ENCODE measurements at places on chromosomes 6 and 20.

DNA sequence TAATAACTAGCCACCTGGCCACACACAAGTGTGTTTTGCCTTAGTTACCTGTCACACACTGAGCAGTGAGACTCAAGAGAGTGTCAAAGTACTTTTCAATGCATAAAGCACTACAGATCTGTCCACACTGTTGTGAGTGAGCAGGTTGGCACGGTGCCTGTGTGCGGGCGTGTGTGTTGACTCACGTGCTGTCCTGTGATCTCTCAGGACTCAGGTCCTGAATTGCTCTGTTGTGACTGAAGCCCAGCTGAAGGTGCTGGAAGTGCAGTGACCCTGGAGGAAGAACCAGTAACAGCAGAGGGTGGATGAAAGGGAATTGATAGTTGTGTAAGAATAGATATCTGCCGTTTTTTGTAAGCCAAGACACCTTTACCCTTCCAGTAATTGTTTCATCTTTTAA is 18.3 kb downstream of the SLC16A10 start:
- DNase-seq: peak; percentile 68

GRCh38 chr6:26270486-26270861 is 94.5 kb upstream of the BTN3A2 start:
- no peak for DNase-seq

DNA sequence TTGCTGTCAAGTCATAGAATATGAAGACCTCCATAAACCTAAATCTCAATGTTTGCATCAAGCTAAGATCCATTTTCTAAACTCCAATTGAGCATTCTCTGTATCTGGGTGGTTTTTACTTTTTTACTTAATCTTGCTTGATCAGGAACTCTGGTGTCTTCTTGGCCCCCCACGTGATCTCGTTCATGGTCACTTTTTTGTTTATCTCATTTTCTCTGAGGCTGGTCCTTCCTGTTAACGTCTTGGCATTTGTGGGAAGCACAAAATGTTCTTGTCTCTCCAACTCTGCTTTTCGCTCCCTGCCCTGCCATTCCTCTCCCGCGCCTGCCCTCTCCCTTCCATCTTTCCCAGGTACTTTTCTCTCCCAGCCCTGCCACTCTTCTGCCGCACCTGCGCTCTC is 14.0 kb upstream of the MAPRE1 start:
- no peak for DNase-seq

- DNase-seq: no peak
These were observed 48.0 kb downstream of the OR2B2 start for GRCh38 chr6:27863962-27864905.

GRCh38 chr6:43243664-43244321 is 512 bp downstream of the TTBK1 start:
- no peak for DNase-seq

- no peak for DNase-seq
These were observed 82.6 kb downstream of the PREP start for GRCh38 chr6:105320271-105320670.

- DNase-seq: no peak
These were observed 19.3 kb upstream of the TTK start for GRCh38 chr6:79985128-79985527.

- DNase-seq: no peak
These were observed 217.8 kb upstream of the CST7 start for GRCh38 chr20:24731312-24731711.

DNA sequence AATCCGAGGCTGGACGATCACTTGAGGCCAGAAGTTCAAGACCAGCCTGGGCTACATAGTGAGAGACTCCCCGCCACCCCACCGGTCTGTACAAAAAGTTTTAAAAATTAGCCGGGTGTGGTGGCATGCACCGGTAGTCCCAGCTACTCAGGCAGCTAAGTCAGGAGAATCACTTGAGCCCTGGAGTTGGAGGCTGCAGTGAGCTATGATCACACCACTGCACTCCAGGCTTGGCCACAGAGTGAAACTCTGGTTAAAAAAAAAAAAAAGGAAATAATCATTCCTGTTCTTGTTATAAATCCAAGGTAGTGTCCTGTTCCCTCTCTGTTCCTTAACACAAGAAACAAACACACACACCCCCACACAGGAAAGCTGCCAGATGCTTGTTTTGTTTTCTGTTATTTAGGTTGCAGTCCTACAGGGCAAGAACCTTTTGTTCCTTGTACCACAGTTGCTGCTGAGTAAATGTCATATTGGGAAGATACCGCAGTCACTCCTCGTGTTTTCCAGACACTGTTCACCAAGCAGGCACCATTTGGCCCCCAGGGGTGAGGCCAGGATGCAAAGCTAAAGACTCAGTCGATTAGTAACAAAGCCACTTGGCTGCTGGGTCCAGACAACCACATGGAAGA is 28.9 kb downstream of the ASIP start:
- no peak for DNase-seq

DNA sequence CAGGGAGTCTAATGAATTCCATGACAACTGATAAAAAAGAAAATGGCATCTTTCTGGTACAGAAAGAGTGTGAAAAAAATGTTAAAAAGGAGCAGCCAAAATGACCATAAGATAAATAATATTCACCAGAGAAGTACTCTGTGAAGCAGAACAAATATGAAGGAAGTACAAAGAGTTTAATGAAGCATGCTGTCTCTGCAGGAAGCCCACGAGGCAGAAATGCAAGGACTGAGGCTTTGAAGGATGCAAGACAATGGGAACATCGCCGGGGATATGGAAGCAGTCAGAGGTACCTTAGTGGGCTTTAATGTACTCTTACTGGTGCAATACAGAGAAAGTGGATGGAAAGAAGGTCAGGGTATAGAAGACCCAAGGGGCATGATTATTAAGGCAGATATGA is 50.7 kb downstream of the NOX3 start:
- no peak for DNase-seq

- DNase-seq: no peak
These were observed 65.4 kb upstream of the STXBP5 start for GRCh38 chr6:147138835-147139234.

DNA sequence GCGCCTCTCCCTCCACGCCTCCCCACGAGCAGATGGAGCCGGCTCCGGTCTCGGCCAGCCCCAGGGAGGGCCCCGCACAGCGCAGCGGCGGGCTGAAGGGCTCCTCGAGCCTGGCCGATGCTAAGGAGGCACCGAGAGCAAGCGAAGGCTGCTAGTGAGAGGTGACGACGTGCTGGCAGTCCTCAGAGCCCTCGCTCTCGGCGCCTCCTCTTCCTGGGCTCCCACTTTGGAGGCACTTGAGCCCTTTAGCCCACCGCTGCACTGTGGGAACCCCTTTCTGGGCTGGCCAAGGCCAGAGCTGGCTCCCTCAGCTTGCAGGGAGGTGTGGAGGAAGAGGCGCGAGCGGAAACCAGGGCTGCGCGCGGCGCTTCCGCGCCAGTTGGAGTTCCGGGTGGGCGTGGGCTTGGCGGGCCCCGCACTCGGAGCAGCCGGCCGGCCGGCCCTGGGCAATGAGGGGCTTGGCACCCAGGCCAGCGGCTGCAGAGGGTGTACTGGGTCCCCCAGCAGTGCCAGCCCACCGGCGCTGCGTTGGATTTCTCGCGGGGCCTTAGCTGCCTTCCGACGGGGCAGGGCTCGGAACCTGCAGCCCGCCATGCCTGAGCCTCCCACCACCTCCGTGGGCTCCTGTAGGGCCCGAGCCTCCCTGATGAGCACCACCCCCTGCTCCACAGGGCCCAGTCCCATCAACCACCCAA is 2.5 kb upstream of the TMEM14C start:
- DNase-seq: peak; percentile 15

DNA sequence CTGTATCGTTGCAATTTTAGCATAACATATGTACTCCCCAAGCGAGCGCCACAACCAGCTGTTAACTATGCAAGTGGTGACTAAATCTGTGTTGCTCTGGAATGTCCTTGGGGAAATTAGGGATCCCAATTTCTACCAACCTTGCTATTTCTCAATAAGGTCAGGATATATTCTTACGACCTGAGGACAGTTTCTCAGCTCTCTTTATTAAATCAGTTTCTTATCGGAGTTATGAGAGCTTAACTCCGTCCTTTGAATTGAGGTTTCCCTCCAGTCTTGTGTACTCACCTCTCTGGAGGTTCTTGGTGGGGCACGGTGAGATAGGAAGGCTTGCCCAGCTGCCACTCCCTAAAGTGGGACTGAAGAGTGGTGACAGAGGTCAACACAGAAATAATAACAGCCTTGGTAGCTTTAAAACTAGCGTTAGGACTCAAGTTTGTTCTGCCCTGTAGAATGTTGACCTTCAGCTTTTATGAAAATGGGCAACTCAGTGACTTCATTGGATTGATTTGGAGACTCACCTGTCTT is 694 bp downstream of the MRPS18B start:
- DNase-seq: no peak

DNA sequence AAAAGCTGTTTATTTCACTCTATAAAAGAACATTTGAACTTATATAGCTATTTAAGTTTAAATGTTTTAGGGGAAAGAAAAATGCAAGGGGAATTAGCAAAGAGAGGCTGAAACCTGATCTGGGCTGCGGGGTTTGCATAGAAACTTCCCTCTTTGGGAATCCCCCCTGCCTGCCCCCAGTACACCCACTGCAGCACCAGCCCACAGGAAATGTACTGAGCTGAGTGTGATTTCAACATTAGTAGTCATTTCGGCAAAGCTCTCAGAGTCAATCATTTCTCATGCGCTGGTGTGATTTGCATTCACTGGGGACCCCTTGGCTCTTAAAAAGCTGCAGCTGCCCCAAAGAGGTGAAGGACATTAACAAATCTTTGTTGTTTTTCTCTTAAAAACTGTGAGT is 859.4 kb downstream of the MAFB start:
- DNase-seq: no peak

- no peak for DNase-seq
These were observed 152.5 kb downstream of the MRPL14 start for GRCh38 chr6:43974643-43975230.

- no peak for DNase-seq
These were observed 65.9 kb downstream of the KLHL32 start for GRCh38 chr6:96990462-96990861.

DNA sequence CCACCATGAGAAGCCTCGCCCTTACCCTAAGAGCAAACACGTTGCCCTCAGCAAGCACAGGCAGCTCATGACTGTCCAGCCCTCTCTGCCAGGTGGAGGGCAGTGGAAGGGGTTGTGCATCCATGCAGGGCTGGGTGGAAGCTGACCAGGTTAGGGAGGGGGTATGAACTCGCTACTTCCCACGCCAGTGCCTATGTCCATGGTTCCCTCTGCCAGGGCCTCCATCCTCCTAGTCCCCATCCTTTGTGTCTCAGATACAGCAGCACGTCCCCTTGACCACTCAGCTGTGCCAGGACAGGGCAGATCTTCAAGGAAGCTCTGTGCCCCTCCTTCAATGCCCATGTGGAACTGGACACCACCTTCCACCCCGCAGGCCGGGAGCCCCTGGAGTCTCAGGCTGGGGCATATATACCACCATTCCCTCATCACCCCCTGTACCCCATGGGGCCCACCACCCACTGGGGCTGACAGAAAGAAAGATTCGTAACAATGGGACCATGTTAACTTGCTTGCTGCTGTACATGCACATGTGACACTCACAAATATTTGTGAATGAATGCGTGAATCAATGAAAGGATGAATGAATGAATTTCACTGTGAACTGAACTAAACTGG is 90.7 kb downstream of the ANKRD60 start:
- no peak for DNase-seq

DNA sequence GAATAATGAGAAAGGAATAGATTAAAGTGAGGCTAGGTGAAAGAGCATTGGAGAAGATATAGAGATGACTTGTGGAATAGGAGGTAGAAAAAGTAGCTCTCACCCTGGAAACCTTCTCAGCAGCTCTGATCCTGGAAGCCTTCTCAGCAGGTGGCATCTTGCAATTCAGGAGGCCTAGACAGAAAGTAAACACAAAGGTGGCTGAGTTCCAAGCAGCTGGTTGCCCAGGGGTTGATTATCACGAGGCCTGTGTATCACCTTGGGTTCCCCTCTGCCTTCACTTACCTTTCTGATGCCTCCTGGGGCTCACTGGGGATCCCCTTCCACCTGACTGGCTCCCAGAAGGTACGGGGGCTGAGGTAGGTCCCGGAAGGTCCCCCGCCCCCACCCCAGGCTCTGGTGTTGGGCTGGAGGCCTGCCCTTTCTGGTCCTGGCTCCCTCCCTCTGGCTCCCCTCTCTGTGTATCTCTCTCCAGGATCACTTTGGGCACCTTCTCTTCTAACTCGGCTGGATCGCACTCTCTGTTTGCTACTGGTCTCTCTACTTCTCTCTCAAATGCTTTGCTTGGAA is 9.7 kb downstream of the MDC1 start:
- no peak for DNase-seq

GRCh38 chr6:5128351-5128750 is 43.2 kb downstream of the PPP1R3G start:
- DNase-seq: no peak

Measured in RWPE1 (cell line).